ENCODE measurements at places on chromosomes 13 and 19.

- DNase-seq = no peak
These were observed 35.8 kb downstream of the RXFP2 start for GRCh38 chr13:31775148-31775547.

DNA sequence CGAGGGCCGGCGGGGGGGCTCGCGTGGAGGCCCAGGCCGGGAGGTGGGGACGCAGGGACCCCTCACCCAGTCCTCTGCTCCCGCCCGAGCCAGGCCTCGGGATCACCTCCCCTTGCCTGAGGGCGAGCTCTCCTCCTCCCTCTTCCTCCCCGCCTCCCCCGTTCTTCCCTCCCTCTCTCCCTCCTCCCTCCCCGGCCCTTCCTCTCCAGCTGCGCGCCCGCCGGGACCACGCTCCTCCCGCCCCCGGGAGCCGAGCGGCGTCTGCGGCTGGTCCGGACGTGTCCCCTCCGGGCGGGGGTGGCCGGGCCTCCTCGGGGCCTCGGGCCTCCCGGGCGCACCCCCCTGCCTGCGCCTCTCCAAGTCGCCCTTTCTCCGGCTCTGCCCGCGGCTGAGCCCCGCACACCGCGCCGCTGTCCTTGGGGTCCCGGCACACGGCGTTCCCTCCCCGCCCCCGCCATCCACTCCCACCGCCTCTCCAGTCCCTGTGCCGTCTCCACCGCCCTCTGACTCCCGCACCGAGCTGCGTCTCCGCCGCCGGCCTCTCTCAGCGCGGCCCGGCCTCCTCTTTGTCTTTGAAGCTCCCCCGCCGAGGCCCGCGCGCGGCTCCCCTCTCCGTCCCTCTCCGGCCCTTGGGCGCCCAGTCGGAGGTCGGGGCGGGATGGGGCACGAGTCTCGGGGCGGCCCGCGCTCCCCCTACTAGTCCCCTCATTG, 5.7 kb downstream of the SOX1 start:
- peak; percentile 99 for DNase-seq

DNA sequence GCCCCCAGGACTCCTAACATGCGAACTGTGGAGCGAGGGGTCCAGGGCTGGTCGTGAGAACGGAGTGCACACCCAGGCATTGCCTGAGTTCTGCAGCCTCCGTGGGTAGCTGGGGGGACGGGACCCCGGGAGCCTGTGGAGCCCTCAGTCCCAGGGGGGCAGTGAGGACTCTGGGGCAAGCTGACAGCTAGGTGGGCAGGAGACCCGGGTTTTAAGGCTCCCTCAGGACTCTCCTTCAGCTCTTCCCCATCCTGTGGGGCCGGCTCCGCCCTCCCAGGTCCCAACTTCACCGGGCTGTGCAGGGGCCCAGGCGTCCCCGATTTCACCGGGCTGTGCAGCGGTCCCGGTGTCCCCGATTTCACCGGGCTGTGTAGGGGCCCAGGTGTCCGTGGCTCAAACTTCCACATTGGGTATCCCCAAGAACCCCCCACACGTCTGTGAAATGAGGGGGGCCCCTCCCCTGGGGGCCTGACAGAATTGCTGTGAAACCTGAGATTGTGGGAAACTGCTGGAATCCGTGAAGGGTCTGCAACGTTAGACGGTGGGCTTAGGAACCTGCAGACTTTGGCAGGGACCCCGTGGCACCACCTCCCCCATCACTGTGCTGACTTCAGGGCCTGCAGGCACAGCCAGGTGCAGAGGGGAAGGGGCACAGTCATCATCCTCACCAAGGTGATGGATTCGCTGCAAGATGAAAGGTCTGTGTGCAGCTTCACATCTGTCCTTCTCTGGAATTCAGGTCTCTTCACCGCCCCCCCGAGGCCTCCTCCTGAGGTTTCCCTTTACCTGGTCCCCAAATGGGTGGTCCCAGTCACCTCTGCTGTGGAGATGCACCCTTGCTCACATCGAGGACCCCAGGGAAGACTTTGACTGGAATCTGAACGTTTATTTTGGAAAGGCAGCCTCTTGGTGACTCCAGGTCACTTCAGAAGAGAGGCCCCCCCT, 73.2 kb upstream of the MCF2L start:
- DNase-seq = no peak

DNA sequence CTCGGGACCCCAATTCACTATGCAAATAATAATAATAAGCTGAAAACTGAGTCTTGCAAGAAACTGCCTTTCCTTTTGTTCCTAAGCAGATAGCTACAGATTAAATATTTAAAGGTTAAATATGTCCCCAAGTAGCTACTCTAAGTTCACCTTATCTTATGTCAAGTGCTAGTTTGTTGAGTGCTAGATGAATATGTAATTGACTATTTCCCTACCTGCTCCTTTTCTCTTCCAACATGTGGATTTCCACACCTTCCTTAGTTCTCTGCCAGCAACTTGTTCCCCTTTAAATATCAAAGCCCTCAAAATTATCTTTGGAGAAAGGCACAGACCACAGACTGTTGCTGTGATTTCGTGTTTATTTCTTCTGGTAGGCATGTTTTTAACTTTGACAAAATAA, 709.2 kb upstream of the SLITRK1 start:
- DNase-seq = no peak

DNA sequence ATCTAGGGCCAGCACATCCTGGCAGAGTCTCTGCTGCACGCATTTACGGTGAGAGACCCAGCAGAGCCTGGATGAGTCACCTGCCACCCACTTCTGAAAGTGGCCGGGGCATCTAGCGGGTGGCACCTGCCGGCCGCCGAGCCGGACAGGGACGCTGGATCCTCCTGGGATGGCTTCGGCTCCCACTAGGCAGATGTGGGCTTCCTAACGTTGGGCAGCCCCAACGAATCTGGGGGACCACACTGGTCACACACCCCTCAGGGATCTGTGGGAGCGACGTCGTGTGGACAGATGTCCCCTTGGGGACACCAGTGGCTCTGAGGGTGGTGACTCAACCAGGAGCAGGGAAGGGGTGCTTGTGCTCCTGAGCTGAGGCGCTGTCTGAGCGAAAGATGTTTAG, 32.2 kb downstream of the TMEM255B start:
- DNase-seq = no peak

DNA sequence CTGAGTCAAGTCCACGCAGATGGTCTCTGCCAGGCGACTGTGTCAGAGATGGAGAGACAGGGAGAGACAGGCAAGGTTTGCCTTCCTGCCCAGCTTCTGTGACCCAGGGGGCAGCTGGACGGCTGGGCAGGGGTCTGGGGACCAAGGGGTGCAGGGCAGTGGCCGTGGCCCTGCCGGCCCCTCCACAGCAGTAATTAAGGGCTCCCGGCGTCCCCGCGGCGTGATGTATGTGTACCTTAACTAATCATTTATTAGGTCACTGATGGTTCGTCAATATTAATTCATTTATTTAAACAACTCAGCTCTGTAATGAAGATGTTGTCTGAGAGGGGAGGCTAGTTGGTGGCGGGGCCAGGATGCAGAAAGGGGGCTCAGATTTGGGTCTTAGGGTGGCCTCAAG, 28.6 kb upstream of the TCF3 start:
- no peak for DNase-seq

- DNase-seq = peak; percentile 37
These were observed 8.5 kb downstream of the TMTC4 start for GRCh38 chr13:100666124-100666523.

- DNase-seq = no peak
These were observed 99.7 kb upstream of the MIR17HG start for GRCh38 chr13:91247768-91248167.

- no peak for DNase-seq
These were observed 9.8 kb upstream of the SERP2 start for GRCh38 chr13:44363631-44364344.

GRCh38 chr19:2324220-2324948, 4.0 kb downstream of the LSM7 start:
- no peak for DNase-seq

DNA sequence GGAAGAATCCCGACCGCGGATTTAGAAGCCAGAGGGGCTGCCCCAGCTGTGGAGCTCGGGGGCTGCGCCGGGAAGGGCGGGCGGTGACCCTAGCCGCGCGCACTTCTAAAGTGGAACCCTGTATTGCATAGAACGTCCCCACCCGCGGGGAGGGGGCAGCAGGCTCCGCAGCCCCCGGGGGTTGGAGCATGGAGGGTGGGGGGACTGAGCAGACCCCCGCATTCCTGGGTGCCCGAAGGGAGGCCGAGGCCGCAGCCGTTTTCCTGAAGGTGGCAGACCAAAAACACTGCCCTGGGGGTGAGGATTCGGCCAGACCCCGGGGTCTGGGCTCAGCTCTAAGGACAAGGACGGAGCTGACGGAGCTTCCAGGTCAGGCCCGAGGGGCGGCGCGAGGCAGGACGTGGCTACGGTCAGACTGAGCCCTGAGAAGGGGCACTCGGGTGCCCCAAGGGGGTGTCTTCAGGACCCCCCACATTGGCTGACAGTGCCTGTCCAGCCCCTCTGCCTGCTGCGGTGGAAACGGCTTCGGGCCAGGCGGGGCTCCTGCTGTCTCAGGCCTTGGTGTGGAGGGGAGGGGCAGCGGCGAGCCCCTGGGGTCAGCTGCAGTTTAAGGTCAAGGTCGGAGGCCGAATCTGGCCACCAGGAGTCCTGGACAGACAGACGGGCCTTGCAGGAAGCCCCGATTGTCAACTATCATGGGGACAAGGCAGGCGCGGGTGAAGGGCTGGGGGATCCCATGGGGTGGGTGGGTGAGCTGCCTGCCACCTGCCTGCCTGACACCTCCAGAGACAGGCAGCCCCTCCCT, 12.6 kb downstream of the MKNK2 start:
- no peak for DNase-seq

GRCh38 chr13:107993239-107993949, 221.9 kb downstream of the LIG4 start:
- no peak for DNase-seq

- DNase-seq = no peak
These were observed 24.5 kb upstream of the CCNE1 start for GRCh38 chr19:29787281-29787680.

GRCh38 chr19:18172331-18173053, 1.1 kb upstream of the IFI30 start:
- no peak for DNase-seq

DNA sequence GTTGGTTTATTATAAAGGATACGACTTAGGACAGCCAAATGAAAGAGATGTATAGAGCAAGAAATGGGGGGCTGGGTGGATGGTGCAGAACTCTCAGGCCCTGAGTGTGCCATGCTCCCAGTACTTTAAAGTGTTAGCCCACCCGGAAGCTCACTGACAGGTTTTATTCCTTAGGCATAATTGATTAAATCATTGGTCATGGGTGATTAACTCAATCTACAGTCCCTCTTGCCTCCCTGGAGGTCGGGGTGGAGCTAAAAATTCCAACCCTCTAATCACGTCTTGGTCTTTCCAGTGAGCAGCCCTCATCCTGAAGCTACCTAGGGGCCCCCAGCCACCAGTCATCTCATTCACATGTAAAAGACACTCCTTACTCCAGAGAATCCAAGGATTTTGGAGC, 9.9 kb upstream of the LEUTX start:
- no peak for DNase-seq

DNA sequence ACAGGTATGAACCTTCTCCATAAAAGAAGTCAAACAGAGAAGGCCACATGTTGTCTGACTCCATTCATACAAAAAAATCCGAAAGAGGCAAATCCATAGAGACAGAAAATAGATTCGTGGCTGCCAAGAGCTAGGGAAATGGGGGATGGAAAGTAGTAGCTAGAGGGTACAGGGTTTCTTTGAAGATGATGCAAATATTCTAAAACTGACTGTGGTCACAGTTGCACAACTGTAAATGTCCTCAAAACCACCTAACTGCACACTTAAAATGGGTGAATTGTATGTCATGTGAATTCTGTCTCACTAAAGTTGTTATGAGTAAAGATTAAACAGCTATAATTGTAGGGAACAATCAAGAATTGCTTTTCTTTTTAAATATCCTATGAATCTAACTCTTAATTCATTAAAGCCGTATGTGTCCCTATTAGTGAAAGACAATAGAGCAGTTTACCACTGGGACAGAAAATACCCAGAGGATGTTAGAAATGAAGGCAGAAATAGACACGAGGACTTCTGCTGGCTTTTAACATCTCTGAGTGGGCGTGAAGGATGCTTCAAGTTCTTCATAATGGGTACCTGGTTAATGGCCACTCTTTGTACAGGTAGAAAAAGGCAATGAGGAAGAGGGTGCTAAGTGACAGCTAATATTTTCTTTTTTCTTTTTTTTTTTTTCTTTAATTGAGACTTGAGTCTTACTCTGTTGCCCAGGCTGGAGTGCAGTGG, 21.2 kb downstream of the INSR start:
- no peak for DNase-seq

GRCh38 chr19:53328967-53329366, 4.6 kb upstream of the ZNF845 start:
- DNase-seq = no peak

- DNase-seq = no peak
These were observed 106.5 kb upstream of the RFC3 start for GRCh38 chr13:33711436-33711835.

DNA sequence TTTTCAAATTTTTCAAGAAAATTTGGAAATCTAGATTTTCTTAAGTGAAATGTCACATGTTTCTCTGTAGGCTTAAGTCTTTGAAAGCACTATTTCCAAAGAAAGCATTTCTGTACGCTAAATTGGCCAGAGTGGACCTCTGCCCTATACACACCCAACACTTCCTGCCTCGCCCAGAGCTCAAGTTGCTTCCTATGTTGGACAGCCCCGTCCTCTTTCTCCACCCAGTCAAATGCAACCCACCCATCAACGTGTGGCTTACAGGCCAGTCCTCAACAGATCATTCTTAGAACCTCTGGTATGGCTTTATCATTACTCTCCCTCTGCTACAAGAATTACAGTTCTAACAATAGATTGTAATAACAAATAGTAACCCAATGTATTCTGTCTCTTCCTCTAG, 24.2 kb downstream of the KLF12 start:
- DNase-seq = no peak

DNA sequence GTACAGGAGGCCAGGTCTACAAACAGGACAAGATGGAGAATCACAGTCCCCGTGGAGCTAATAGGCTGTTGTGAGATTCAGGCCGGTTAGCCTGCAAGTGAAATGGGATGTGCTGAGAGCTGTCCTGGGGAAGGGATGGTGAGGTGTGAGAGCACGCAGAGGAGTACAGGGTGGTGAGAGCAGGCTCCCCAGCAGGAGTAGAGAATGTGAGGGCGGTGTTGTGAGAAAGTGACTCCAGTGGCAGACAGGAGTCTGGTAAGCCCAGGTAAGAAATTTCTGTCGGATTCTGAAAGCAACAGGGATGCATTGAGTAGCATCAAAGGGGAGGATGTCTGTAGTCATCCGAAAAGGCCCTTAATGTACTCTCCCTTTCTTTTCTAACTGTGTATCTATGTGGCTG, 50.7 kb upstream of the GPR183 start:
- DNase-seq = no peak

GRCh38 chr19:10517760-10518443, 655 bp upstream of the S1PR5 start:
- peak; percentile 58 for DNase-seq

DNA sequence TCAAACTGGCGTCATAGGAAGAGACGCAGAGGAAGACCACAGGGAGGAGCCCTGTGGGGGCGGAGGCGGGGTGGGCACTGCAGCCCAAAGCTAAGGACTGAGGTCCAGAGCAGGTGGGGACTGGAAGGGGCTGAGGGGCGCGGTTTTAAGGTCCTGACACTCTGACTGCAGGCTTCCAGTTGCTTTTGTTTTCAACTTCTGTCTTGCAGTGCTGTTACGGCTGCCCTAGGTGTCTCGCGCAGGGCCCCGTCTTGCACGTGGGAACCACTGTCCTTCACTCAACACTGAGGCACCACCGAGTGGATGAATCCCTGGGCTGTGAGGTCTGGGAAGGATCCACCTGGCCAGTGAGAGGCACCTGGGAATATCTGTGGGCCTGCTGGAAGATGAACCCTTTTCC, 76.0 kb downstream of the TEX29 start:
- no peak for DNase-seq

- DNase-seq = no peak
These were observed 21.0 kb downstream of the SMIM24 start for GRCh38 chr19:3459089-3459881.

- no peak for DNase-seq
These were observed 1.9 kb downstream of the OCEL1 start for GRCh38 chr19:17227798-17228367.

Data from NCI-H1105 (cell line).